ENCODE measurements at places on chromosomes 16 and 17. TPM values are rescaled to one million over a fixed set of nuclear protein-coding genes. Genes with fewer than 3 reads are reported as not detected.

- DNase-seq: peak; percentile 14
Observed at GRCh38 chr16:71542377-71542776, 16.2 kb downstream of the CHST4 start.

- no peak for DNase-seq
Observed at GRCh38 chr17:45971698-45972141, 27.3 kb upstream of the STH start.

DNA sequence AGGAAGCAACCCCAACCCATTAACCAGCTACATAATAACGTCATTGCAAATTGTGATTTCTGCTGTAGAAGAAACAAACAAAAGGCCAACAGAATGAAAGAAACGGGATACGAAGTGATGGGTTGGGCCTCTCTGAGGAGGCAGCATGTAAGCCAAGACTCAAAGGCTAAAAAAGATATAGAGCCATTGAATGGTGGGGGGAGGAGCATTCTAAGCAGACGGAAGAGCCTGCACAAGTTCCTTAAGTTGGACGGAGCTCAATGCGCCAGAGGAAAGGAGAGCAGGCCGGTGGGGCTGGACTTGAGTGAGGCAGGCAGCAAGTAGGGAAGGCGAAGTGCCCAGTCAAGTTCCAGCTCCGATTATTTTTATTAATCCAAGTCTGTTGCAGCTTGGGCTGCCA, 160.3 kb downstream of the SHISA9 start:
- DNase-seq: no peak

DNA sequence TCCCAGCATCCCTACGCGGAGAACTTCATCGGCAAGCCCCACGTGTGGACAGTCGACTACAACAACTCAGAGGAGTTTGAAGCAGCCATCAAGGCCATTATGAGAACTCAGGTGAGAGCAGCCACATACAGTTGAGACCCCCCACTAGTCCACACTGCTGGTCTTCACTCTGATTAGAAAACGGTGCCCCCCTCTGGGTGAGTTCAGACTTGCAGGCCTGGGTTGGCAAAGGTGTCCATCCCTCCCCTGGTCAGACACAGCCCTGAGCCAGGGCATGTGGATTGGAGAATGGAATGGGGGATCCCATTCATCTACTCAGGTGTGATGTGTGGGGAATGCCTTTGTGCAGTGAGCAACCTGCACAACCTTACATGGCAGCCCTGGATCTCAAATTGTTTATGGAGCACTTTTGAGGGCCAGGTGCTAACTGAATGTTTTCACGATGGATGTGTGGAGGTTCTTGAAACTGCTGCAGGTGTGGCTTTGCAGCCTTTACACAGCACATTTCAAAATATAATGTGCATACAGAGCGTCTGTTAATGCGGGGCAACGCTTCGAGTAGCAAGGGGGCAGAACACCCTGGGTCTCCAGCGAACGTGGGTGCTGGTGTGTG, 72.6 kb downstream of the MGAT5B start:
- peak; percentile 8 for DNase-seq

DNA sequence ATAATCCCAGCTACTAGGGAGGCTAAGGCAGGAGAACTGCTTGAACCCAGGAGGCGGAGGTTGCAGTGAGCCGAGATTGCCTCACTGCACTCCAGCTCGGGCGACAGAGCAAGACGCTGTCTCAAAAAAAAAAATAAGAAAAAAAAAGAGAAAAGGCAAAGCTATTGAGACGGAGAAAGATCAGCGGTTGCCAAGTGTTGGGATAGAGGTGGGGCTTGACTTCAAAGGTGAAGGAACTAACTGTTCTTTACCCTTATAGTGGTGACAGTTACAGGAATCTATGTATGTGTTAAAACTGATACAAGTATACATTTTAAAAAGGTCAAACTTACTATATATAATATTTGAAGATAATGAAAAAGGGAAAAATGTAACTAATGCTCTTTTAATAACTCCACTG, 22.5 kb downstream of the AKAP10 start:
- DNase-seq: no peak

DNA sequence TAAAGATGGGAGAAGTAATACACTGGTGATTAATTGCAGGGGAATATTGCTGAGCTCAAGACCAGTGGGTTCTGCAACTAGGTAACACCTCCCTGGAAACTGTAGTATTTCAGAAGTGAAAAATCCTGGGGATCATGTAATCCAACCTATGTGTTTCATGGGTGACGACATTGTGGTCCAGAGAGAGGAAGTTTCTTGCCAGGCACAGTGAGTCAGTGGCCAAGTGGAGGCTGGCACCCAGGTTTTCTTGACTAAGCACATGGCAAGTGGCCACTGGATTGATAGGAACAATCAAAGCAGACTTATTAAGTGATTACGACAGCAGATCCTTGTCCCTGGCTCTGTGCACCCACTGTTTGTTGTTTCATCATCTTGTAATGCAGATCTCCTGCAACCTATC, 14.6 kb upstream of the CIITA start:
- no peak for DNase-seq

DNA sequence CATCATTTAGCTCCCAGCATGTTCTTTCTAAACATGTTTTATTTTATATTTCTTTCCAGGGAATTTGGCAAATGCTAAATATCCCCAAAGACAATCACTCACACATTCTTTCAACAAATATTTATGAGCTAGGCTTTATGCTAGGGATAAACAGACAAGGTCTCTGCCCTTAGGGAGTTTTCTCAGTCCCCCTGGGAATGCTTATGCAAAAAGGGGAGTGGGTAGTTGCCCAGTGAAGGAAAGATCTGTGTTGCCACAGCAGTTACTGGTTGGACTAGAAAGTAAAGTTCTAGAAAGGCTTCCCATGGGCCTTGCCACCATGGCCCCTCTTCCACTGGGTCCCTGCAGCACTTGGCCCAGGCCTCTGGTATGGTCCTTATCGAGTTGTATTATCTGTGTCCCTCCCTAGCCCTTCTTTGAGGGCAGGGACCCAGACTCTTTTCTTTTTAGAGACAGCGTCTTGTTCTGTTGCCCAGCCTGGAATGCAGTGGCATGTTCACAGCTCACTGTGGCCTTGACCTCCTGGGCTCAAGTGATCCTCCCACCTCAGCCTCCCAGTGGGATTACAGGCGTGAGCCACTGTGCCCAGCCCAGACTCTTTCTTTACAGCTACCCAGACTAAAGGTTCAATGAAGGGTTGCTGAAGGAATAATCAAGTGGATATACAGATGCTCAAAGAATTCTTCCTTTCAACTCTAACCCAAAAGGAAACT, 78.0 kb downstream of the YPEL2 start:
- DNase-seq: no peak

DNA sequence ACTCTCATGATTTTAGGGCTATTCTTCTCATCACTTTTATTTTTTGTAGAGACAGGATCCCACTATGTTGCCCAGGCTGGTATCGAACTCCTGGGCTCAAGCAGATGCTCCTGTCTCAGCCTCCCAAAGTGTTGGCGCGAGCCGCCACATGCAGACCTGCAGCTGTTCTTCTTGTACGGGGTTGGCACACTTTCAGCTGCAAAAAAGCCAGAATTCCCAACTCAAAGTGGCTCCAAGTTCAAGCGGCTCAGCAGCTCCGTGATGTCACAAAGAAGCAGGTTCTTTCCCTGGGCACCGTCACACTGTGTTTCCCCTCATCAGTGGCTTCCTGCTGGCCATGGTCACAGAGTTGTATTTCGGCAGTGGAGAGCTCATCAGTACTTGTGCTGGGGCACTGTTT, 6.7 kb upstream of the SBK1 start:
- DNase-seq: no peak

DNA sequence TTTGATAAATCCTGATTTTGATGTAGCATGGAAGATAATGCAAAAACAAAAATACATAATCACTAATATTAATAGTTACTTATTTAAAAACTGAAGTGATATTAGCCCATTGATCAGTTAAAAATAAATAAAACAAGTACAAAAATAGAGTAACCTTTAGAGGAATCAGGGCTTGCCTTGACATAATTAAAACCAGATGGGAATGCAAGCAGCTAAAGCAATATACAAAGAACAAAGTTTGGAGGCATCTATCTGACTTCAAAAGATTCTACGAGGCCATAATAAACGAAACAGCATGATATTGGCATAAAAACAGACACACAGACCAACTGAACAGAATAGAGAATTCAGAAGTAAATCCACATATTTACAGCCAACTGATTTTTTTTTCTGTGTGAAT, 15.0 kb upstream of the HEATR3 start:
- DNase-seq: no peak

- no peak for DNase-seq
Observed at GRCh38 chr17:82240506-82241182, 11.8 kb downstream of the SLC16A3 start.

DNA sequence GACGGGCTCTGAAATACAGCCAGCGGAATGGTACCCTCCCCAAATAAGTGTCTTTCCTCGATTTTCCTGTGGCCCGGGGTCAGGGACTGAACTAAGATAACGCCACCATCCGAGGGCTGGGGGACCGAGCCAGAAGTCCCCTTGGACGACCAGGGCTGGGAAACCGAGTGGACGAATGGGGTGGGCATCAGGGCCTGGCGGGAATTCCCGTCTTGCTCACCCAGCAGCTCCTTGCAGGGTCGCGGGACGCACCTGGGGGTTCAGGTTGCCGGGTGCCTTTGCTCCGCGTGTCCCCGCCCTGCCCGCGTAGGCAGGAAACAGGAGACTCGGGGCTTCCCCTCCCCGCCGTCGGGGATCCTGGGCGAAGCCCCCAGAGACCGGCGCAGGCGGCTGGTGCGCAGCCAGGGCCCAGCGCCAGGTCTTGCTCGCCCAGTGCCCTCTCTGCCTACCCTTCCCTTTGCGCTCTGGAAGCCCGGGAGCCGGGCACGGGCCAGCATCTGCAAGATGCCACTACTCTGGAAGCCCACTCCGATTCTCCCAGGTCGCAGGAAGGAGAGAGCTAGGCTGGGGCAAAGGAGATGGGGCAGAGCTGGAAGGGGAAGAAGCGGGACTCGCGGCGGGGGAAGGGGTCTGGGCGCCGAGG, 665 bp upstream of the GRIN2C start:
- DNase-seq: no peak

- DNase-seq: no peak
Observed at GRCh38 chr17:11780621-11781020, 182.4 kb downstream of the DNAH9 start.

DNA sequence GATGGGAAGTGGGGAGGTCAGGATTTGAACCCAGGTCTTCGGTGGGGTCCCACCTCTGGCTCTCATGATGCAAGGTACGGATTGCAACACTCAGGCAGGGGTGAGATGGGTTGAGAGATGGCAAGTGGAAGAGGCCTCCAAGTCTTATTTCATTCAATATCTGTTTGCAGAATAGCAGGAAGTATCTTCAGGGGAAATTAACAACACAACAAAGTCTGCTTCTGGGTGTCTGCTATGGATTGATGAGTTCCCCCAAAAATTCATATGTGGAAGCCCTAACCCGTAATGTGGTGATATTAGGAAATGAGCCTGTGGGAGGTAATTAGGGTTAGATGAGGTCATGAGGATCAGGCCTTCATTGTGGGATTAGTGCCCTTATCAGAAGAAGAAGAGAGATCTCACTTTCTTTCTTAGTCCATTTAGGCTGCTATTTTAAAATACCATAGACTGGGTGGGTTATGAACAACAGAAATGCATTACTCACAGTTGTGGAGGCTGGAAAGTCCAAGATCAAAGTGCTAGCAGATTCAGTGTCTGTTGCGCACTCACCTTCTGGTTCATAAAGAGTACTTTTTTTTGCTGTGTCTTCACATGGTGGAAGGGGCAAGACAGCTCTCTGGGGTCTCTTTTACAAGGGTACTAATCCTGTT, 4.4 kb upstream of the CD300H start:
- no peak for DNase-seq

GRCh38 chr16:12716658-12717057, 87.0 kb downstream of the CPPED1 start:
- DNase-seq: no peak

DNA sequence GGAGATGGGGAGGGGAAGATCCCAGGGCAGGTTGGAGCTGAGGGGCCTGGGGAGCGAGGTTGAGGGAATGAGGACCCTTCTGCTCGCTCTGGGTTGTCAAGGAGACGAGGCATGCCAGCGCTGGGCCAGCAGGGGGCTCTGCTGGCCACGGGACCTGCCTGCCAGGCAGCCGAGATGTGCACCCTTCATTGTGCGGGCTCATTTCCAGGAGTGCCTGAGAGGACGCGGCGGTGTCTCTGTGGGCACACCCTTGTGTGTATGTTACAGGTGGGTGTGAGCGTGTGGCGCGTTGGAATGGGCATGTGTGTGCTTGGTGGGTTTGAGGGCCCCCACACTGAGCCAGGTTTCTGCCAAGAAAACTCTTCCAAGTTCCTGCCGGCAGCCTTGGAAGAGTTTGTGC, 15.9 kb downstream of the ARHGAP23 start:
- DNase-seq: peak; percentile 68

DNA sequence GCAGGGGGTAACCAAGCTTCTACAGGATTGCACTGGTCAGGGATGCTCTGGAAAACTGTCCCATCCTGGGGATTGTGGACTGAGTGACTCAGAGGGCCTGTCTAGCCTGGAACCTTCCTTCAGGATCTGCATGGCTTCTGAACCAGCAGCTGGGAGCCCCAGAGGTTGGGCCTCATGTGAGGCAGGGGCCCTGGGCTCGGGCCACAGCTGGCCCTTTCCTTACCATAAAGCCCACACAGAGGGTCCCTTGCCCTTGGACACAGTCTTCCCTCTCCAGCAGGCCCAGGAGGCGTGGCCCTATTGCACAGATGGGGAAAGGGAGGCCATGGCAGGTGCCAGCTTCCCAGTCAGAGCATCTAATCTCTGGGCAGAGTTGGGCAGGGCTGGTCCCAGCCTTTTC, 30.5 kb downstream of the ADCY7 start:
- no peak for DNase-seq

DNA sequence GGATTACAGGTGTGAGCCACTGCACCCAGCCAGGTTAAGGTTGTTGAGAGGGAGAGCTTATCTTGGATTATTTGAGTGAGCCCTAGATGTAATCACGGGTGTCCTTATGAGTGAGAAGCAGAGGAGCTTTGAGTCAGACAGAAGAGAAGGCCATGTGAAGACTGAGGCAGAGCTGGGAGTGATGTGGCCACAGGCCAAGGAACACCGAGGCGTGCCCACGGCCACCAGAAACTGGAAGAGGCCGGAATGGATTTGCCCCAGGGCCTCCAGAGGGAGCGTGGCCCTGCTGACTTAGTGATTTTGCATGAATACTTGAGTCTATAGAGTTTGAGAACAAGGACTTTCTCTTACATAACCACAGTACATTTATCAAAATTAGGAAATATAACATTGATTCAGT, 137.7 kb downstream of the RPTOR start:
- DNase-seq: no peak

- DNase-seq: no peak
Observed at GRCh38 chr17:73410586-73411312, 98.9 kb upstream of the CDC42EP4 start.

GRCh38 chr17:51375771-51376170, 115.4 kb downstream of the UTP18 start:
- DNase-seq: no peak

- DNase-seq: peak; percentile 80
Observed at GRCh38 chr16:67184995-67185650, 1.4 kb upstream of the MATCAP1 start.

GRCh38 chr17:13520899-13521572, 80.7 kb downstream of the HS3ST3A1 start:
- no peak for DNase-seq

Gene ZFP3
- polyA plus RNA-seq: 1.8 TPM

Gene TLCD1
- polyA plus RNA-seq: 6.8 TPM

Gene CPNE7
- polyA plus RNA-seq: 5.9 TPM

Gene ABCA3
- polyA plus RNA-seq: 16.7 TPM

Gene NME4
- 264 TPM for polyA plus RNA-seq

Gene FBXO39
- 3.1 TPM for polyA plus RNA-seq

Gene OR2C1
- polyA plus RNA-seq: not detected

Gene CHAD
- not detected for polyA plus RNA-seq

Gene RNF222
- not detected for polyA plus RNA-seq

All from endothelial cell of umbilical vein (primary cell).